ENCODE measurements at places on chromosomes 7 and 10. TPM values are rescaled to one million over a fixed set of nuclear protein-coding genes. Genes with fewer than 3 reads are reported as not detected.
A peak's percentile ranks its signal among the peaks of the same experiment; 100 is the strongest.

DNA sequence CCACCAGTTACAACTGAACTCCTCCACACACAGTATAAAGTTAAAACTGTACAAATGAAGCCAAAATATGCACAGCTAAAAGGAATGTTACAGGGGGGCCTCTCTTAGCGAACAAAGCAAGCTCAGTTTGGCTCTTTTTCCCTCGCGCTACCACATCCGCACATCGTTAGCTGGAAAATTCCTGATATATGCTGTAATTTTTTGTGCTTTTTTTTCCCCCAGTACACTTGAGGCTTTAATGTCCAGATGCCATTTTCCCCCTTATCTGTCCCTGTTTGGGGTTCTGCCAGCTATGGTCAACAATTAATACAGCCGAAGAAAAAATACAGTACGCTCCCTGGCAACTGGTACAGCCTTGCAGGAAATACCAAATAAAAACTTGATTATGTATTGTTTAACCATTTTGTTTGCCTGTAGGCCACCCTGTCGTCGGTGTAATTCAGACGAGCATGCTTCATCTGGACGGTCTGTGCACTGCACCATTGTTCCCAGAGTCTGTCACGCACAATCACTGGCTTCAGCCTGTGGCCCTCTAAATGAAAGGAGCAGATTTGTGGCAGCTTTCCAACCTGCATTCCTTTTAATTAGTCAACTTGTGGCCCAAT, 108.1 kb upstream of the FAM133B start:
- peak; percentile 92 for DNase-seq

GRCh38 chr10:74882427-74882826, 56.0 kb downstream of the KAT6B start:
- no peak for DNase-seq

DNA sequence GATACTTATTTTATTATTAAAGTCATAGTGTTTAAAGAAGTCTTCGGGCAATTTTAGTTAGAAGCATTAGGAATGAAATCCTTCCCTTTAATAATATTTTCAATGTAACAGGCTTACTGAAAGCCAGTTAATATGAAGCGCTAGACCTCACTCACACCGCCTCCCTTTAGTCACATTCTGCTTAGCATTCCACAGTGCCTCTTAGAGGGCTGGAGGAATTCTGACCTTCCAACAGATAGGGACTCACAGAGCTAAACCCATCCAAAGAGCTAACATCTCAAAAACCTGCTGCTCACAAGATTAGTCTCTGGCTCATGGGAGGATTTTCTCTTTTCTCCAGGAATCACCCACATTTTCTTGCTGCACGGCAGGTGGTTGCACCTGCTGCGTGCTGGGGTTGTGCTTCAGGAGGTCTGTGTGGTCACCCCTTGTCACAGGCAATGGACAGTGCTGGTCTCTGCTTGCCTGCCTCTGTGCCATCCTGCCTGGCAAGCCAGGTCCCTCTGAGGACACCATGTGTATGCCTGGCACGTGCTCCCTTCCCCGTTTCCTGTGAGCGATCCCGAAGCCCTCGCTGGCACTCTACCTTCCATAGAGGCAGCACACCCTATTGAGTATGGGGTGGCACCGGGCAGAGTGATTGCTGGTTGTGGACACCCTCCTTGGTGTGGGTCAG, 91.8 kb downstream of the KLF6 start:
- no peak for DNase-seq

- peak; percentile 23 for DNase-seq
Observed at GRCh38 chr10:90621577-90621976, 236.3 kb downstream of the HTR7 start.

- no peak for DNase-seq
Observed at GRCh38 chr10:34205452-34205851, 609.6 kb downstream of the PARD3 start.

DNA sequence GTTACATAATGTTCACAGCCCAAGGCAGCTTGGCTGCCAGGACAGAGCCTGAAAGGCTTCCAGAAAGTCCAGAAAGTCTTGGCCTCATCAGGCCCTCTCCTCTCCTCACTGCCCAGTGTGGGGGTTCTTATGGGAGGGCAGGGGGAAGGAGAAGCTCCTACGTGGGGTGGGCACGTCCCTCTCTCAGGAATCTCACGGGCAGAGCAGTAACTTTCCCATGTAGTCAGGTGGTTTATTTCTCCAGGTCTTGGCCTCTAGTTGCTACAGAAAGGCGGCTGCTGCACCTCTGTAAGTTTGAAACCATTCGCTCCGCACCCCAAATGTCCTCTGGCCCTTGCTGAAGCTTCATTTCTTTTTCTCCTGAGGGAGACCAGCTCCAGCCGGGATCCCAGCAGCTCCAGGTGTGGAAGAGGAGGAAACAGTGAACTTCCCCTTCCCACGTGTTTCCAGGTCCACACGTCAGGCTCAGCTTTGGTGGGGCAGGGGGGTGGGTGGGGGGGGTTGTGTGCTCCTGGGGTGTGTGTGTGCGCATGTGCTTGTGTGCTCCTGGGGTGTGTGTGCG, 320.3 kb downstream of the WDR37 start:
- DNase-seq, result no peak

Gene PLEKHS1
- total RNA-seq, result not detected

Gene NOS3
- 71.5 TPM for total RNA-seq

DNA sequence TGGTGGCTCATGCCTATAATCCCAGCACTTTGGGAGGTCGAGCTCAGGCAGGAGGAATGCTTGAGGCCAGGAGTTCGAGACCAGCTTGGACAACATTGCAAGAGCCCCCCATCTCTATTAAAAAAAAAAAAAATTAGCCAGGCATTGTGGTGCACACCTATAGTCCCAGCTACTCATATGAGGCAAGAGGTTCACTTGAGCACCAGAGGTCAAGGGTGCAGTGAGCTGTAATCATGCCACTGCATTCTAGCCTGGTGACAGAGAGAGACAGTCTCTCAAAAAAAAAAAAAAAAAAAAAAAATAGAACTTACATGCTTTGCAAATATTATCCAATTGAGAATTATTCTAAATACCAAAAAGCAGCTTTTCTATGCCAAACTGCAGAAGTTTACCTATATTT, 11.0 kb downstream of the KIN start:
- DNase-seq, result no peak

Gene GRM3
- not detected for total RNA-seq

DNA sequence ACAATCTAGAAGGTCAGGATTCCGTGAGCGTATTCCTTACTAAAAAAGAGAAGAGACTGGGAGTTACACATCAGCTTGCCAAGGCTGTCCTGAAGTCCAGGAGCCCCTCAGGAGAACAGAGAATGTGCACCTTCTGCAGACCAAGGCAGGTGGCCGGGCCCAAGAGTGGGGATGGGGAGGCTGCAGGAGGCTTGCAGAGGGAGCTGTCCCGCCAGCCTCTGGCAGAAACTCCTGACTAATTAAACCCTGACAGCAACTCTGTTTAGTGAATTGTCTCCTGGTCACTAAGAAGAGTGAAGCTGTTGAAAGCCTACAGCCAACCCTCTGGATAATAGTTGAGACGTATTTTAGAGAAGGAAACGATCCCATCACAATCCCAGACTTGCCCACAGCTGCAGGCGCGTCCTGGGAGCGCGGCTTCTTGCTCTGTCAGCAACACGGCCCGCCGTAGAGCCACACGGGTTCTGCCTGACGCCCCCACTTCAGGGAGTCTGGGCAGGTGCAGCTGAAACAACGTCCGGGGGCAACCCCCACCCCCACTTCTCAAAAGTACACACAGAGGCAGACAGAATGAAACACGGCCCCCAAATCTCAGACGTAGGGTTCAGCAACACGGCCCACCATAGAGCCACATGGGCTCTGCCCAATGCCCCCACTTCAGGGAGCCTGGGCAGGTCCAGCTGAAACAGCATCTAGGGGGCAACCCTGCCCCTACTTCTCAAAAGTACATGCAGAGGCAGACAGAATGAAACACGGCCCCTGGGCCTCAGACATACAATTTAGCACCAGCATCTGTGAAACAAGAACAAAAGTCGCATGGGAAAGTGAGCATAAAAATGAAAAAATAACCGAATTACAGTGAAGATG, 45.2 kb downstream of the DIP2C start:
- no peak for DNase-seq

GRCh38 chr7:32206987-32207386, 136.8 kb upstream of the PDE1C start:
- DNase-seq, result no peak

- no peak for DNase-seq
Observed at GRCh38 chr7:131657881-131658280, 101.5 kb upstream of the PODXL start.

Gene ACADSB
- 3.2 TPM for total RNA-seq

- DNase-seq, result no peak
Observed at GRCh38 chr10:7239312-7239985, 171.4 kb downstream of the SFMBT2 start.

DNA sequence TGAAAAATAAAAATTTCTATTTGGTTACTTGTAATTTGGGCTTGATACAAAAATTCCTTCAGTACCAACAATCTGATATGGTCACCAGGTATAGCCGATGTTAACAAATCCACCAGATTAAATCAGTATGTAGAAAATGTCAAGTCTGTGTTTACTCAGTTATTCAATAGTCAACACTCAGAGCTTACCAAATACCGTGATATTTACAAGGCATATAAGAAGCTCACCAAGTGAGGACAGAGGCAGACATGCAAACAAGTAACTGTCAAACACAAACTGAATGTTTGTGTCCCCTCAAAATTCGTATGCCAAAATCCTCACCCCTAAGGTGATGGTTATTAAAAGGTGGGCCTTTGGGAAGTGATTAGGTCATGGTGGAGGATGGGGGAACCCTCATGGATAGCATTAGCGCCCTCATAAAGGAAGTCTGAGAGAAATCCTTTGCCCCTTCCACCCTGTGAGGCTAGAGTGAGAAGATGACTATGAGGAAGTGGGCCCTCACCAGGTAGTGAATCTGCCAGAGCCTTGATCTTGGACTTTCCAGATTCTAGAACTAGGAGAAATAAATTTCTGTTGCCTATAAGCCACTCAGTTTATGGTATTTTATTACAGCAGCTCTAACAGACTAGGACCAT, 63.1 kb downstream of the TES start:
- no peak for DNase-seq

DNA sequence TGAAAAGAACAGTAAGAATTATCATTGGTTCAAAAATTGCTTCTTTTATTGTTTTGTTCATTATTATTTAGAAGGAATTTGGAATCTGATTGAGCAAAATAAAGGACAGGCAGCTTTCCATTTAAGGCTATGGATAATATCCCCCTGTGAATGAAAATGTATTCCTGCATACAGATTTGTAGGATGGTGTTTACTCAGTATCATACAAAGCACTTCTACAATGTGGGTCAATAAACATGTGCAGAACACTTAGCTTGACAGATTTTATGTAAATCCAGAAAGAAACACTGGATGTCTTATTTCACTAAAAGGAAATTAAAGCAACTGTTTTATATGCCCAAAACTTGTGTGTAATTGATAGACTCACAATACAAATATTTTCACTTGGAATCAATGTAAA, 189.7 kb downstream of the THSD7A start:
- no peak for DNase-seq

- no peak for DNase-seq
Observed at GRCh38 chr7:4787541-4787940, 12.1 kb downstream of the AP5Z1 start.

Gene PTPRN2
- total RNA-seq, result not detected

Measured in HT1080 (cell line).